ENCODE measurements at places on chromosomes 12 and 14.

DNA sequence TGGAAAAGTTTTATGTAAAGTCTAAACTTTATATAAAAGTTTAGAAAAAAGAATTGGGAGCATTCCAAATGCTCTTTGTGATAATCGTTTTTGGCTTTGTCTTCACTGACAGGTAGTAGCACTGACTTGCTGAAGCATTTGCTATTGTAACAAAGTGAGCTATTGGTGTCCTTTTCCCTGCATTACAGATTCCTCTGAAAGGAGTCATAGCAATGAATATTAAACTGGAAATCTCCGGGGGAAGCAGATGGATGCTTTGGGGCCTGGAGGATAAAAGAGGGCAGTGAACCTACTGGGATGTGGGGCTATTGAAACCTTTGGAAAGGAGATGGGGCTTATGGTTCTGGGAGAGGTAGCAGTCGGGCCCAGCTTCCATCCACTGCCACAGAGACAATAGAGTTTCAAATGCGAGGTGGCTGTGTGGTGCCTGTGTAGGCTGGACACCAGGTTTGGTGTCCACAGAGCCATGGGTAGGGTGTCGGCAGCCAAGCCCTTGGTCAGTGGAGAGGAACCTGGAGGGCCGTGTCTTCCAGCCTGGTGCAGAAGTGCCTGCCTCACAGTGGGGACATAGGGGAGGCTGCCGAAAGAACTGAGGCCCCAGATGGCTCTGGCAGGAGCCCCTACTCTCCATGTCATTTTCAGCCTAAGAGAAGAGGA lies 10.1 kb downstream of the GSG1 start:
- no peak for DNase-seq

DNA sequence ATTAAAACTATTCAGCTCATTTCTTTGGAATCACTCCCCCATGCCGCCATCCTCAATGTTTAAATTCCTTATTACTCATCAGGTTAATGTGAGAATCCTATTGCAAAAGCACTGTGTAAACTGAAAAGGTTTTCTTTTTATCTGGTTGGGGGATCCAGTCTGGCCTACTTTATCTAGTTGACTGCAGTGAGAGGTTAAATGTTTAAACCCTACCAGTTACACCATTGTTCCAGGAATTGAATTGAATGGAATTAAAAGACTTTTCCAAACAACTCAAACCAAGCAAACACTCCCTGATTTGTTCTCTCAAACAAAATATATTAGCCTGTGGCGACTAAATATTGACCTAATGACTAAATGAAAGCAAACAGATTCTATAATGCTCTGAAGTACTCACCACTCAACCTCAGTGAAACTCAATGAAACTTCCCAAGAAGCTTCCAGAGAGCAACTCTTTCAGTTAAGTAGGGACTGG lies 100.5 kb downstream of the VEZT start:
- DNase-seq: no peak

- no peak for DNase-seq
Measured at GRCh38 chr14:75049731-75050201, 1.5 kb downstream of the MLH3 start.

DNA sequence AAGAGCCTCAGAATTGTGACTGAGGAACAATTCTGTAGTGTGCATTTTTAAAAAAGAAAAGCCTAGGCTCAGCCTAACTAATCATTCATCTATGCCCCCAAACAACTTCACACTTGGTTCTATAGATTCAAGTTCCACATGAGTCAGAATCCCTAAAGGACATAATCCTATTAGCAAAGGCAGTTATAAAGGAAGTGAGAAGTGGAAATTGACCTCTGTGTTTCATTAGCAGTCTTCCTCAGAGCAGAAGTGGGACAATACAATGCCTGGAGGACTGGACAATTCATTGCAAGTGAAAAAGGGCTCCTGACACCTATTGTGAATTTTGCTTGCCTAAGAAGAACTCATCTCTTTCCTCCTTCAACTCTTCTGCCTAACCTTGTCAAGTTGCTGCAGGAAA lies 222.3 kb downstream of the PTPRO start:
- no peak for DNase-seq

GRCh38 chr12:107400686-107401447 lies 284.7 kb upstream of the PWP1 start:
- DNase-seq: no peak

GRCh38 chr12:52054833-52055730 lies 3.8 kb downstream of the NR4A1 start:
- DNase-seq: no peak

DNA sequence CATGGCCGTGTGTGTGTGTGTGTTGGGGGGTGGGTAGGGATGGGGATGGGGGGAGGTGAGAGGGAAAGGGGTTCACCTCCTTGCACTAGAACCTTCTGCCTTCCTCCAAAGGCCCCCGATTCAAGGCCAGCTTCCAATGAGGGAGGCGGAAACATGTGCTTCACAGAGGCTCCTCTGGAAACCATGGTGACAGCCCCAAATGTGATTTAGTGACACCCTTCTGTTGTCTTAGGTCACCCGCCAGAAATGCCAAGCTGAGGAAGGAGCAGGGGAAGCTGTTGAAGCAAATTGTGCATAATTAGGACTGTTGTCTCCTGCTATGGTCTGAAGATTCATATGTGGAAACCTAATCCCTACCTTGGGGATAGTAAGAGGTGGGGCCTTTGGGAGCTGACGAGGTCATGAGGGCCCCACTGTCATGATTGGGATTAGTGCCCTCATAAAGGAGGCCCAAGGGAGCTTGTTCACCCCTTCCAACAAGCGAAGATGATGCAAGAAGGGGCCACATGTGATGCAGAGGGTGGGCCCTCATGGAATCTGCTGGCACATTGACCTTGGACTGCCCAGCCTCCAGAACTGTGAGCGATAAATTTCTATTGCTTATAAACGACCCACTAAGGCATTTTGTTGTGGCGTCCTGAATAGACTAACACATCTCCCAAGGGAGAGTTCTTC lies 95.2 kb downstream of the AACS start:
- DNase-seq: no peak

- DNase-seq: no peak
Measured at GRCh38 chr12:42496886-42497285, 92.7 kb downstream of the PRICKLE1 start.

DNA sequence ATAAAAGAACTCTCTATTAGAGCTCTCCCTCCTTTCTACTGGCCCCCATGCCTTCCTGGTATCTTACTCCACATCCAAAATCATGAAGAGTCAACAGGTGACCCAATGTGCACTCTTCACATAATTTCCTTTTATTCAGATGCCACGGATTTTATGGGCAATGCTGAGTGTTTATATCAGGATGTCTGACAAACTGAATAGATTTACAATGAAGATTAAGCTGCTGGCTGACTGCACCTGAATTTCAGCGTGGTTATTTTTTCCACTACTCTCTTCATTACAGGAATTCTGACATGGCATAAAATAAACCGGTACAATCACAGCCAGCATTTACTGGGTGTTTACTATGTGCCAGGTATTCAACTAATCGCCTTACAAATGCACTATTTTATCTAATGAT lies 29.4 kb upstream of the CERS5 start:
- no peak for DNase-seq

DNA sequence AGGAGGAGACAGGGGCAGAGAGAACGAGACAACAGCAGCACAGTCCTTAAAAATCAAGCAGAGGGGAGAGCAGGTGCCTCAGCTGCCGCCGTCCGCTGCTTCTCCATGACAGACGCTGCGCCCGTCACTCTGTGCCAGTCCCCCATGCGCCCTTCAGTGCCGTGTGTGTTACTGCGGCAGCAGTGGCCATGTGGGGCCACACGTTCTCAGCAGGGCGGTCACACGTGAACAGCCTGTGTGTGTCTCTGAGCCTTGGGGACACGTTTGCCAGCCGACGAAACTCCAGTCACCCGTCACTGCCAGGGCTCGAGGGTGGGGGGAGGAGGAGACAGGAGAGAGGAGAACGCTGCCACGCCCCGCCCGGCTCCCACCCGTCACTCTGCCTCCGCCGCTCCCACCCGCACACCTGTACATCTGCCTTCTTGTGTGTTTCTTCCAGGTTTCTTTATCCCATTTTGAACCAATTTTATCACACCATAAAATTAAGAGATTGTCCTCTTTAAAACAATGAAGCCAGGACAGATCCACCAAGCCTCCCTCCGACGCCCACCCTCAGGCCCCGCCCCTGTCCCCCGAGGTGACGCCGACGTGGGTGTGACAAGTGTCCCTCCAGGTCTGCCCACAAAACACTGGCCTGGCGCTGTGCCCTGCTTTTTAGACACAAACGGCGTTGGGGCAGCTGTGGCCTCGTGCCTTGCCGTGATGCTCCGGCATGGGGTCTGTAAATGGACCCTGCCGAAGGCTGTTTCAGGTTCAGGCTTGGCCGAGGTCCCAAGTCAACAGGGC lies 58.2 kb downstream of the GALNT9 start:
- no peak for DNase-seq

DNA sequence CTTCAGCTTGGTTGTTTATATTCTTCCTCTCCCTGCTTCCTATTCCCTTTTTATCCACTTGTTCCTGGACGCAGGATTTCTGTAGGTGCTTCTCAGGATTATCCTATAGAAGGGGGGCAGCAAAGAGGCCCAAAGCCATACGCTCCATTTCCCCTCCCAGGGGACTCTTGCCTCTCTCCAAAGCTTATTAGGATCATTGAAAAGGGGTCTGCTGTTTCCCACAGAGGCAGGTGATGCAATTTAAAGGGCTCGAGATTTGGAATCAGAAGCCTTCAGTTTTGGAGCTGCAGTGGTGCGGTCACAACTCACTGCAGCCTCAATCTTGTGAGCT lies 31.5 kb upstream of the SYNDIG1L start:
- no peak for DNase-seq

- no peak for DNase-seq
Measured at GRCh38 chr12:54294152-54294952, 6.5 kb downstream of the NFE2 start.

- no peak for DNase-seq
Measured at GRCh38 chr12:119006746-119007145, 25.4 kb downstream of the SRRM4 start.

DNA sequence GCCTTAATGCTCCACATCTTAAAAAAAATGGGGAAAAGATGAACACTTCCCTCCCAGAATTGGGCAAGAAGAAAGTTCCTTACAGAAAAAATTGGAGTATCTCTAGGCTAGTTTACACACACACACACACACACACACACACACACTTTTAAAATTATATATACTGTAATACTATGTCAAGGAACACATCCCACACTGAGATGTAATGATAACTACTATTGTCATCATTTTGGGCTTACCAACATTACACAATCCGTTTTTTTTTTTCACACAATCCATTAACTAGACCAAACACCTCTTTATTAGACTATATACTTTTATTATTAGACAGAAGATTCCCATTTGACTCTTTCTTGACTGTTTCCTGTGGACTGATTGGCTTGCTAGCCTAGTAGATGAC lies 2.5 kb downstream of the LTBR start:
- no peak for DNase-seq

DNA sequence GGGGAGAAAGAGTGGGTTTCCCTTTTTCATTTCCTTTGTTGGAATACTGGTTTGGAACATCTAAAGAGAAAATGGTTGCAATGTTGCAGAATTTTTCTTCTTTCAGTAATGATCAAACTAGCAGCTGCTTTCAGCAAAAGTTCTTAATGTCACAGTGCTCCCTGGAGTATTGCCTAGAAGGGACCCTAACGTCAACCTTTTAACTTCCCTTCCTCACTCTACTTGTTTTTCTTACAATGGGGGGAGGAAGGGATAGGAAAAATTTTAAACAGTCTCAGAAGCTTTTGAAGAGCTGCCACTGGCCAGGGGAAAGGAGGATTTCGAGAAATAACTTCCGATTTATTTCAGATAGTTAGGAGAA lies 521.8 kb downstream of the MED13L start:
- no peak for DNase-seq

GRCh38 chr12:115984616-115985015 lies 292.9 kb downstream of the MED13L start:
- DNase-seq: no peak

DNA sequence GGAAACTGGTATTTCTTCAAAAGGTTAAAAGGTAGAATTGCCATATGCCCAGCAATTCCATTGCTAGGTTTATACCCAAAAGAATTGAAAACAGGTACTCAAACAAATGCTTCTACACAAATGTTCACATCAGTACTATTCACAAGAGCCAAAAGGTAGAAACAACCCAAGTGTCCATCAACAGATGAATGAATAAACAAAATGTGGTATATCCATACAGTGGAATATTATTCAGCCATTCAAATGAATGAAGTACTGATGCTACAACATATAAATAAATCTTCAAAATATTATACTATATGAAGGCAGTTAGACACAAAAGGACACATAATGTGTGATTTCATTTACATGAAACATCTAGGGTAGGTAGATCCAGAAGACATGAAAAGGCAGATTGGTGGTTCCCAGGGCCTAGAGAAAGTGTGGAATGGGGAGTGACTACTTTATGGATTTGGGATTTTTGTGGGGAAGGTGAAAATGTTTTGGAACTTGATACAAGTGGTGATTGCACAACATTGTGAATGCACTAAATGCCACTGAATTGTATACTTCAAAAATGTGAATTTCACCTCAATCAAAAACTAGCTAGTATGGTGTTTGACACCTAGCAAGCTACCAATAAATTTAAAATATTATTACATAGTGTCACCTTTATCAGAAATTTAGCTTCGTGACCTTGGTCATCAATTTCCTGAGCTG lies 41.7 kb downstream of the LIN52 start:
- DNase-seq: no peak

GRCh38 chr14:55051165-55051422 lies 353 bp upstream of the MAPK1IP1L start:
- DNase-seq: no peak

DNA sequence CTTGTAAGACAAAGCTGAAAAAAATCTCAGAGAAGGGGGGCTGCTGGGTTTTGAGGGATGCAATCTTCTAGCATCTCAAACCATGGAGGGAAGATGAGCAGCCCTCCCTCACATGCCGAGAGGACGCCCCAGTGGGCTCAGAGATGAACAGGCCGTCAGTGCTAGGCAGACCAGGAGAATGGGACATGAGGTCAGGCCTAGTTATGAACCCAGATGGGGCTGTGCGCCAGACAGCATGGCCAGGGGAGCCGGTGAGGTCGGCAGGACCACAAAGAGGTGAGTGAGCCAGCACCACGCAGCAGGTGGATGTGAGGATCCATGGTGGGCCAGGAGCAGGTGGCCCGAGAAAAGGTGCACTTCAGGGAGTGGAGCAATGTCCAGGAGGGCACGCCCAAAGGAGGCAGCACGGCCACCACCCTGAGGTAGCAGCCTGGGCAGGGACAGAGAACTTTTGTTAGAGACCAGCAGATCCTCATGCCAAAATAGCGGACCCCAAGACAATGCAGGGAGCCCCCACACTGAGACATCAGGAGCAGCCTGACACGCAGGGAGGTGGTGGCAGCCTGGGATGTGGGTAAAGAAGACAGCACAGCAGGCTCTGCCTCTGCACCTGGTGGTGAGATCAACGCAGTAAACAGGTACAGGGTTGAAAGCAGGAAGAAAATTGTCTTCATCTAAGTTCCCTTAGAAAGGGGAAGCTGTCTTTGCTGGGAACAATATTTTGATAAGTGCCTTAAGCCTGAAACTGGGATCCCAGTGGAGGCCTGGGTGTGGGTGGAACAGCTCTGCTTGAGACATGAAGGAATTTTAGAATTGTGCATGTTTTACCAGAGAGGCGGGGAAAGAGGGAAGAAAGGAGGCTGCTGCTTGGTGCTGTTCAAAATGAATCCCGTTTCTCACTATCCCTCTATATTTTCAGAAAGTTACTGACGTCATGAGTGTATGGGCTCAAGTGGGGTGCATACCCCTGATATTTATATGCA lies 17.8 kb upstream of the MCRS1 start:
- DNase-seq: no peak

- DNase-seq: no peak
Measured at GRCh38 chr14:47772652-47773051, 97.2 kb upstream of the MDGA2 start.

GRCh38 chr14:70029296-70030132 lies 150.3 kb downstream of the SMOC1 start:
- no peak for DNase-seq
